Immature natural killer cell (primary cell): ENCODE measurements at places on chromosomes 4 and X.
A peak's percentile ranks its signal among the peaks of the same experiment; 100 is the strongest.

DNA sequence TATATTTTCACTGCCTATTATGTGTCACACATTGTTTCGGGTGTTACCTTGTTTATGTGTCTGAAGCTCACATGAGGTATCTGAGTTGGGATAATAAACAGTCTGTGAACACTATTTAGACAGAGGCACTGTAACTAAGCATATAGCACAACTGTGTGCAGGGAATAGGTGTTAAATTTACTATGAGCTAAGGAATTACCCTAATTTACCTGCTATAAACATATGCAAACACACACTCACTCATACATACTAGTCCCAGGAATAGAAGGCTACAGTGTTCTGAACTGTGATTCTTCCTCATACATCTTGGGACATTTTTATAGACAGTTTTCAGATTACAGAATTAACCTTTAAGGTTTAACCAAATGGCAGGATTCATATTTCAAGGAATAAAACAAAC, 127.6 kb upstream of the SPANXN4 start:
- H3K4me3 ChIP-seq = no peak overlapping the region
- H3K27ac ChIP-seq = no peak overlapping the region
- no peaks in the 10 kb centered on the region for H3K36me3 ChIP-seq
- no peaks in the 10 kb centered on the region for H3K27me3 ChIP-seq

- no peak for DNase-seq
- H3K27ac ChIP-seq = no peak overlapping the region
- H3K4me1 ChIP-seq = peaks cover 8% of the 10 kb centered on the region
- H3K36me3 ChIP-seq = no peaks in the 10 kb centered on the region
- peak overlapping the region; percentile 66 for H3K4me3 ChIP-seq
Observed at GRCh38 chrX:150982235-150982787, 824 bp upstream of the HMGB3 start.

- H3K4me3 ChIP-seq = peak overlapping the region; percentile 70
- no peaks in the 10 kb centered on the region for H3K36me3 ChIP-seq
- peaks cover 34% of the 10 kb centered on the region for H3K4me1 ChIP-seq
- no peaks in the 10 kb centered on the region for H3K27me3 ChIP-seq
- H3K27ac ChIP-seq = no peak overlapping the region
Observed at GRCh38 chr4:122458625-122459024, 2.1 kb upstream of the IL2 start.

GRCh38 chr4:104490096-104490769, 4.5 kb downstream of the CXXC4 start:
- peaks cover 27% of the 10 kb centered on the region for H3K27me3 ChIP-seq
- H3K36me3 ChIP-seq = no peaks in the 10 kb centered on the region
- DNase-seq = no peak
- H3K4me1 ChIP-seq = peaks cover 47% of the 10 kb centered on the region
- H3K4me3 ChIP-seq = peak overlapping the region; percentile 91

- peak overlapping the region; percentile 4 for H3K27ac ChIP-seq
- peaks cover 30% of the 10 kb centered on the region for H3K4me1 ChIP-seq
- peaks cover 10% of the 10 kb centered on the region for H3K36me3 ChIP-seq
- no peak overlapping the region for H3K4me3 ChIP-seq
- no peak for DNase-seq
Observed at GRCh38 chr4:143554728-143555597, 41.5 kb downstream of the SMARCA5 start.

DNA sequence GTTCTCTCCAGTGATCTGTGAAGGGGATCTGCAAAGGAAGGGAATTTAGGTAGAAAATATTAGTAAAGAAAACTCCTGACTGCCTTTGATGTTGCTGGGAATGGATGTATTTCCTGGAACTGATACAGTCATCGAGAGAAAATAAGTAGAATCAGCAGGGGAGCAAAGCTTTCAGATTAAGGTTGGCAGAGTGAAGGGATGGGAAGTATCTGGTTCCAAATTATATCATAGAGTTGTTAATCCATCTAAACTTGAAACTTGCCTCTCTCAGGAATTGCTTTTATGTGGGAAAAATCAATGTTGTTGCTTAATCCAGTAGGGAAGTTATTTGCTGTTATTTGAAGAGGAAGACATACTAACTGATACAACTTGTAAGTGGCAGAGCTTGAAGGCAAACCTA, 19.3 kb downstream of the EPHA5 start:
- no peak for DNase-seq
- no peak overlapping the region for H3K4me3 ChIP-seq
- H3K36me3 ChIP-seq = no peaks in the 10 kb centered on the region
- H3K27me3 ChIP-seq = no peaks in the 10 kb centered on the region

DNA sequence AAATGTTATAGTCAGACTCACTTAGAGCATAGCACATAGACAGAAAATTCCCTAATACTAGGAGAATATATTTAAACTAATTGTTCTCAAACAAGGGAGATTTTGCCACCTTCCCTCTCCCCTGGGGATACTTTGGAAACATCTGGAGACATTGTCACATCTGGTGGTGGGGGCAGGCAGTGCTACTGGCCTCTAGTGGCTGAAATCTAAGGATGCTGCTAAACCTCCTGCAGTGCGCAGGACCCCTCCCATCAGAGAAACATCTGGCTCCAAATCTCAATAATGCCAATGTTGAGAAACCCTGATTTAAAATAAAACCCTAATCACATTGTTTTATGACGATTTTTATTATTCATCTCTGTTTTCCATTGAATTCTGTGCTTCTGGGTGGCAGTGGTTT, 244.9 kb downstream of the FRMPD4 start:
- H3K4me1 ChIP-seq = no peaks in the 10 kb centered on the region
- DNase-seq = no peak
- no peaks in the 10 kb centered on the region for H3K27me3 ChIP-seq
- no peak overlapping the region for H3K4me3 ChIP-seq
- H3K27ac ChIP-seq = no peak overlapping the region

DNA sequence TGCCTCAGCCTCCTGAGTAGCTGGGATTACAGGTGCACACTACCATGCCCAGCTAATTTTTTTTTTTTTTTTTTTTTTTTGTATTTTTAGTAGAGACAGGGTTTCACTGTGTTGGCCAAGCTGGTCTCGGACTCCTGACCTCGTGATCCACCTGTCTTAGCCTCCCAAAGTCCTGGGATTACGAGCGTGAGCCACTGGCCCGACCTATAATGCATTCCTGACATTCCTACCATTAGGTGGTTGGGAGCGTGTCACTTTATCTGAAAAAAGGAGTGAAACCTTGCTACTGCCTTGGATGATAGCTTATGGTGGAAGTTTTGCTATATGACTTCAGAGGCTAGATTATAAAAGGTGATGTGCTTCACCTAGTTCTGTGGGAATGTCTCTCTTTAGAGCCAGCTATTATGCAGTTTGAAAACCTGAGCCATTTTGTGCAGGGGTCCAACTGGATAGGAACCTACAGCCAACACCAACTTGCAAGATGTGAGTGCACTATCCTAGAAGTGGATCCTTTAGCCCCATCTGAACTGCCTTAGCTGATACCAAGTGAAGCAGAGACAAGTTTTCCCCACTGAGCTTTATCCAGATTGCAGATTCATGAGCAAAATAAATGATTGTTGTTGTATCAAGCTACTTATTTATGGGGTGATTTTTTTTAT, 29.8 kb upstream of the EMCN start:
- no peak for DNase-seq
- H3K27me3 ChIP-seq = no peaks in the 10 kb centered on the region
- peaks cover 29% of the 10 kb centered on the region for H3K4me1 ChIP-seq
- H3K27ac ChIP-seq = no peak overlapping the region
- no peaks in the 10 kb centered on the region for H3K36me3 ChIP-seq

GRCh38 chr4:158189422-158189821, 16.6 kb upstream of the GASK1B start:
- no peak for DNase-seq
- H3K4me1 ChIP-seq = no peaks in the 10 kb centered on the region
- H3K27ac ChIP-seq = no peak overlapping the region
- H3K36me3 ChIP-seq = no peaks in the 10 kb centered on the region
- H3K4me3 ChIP-seq = no peak overlapping the region
- no peaks in the 10 kb centered on the region for H3K27me3 ChIP-seq

DNA sequence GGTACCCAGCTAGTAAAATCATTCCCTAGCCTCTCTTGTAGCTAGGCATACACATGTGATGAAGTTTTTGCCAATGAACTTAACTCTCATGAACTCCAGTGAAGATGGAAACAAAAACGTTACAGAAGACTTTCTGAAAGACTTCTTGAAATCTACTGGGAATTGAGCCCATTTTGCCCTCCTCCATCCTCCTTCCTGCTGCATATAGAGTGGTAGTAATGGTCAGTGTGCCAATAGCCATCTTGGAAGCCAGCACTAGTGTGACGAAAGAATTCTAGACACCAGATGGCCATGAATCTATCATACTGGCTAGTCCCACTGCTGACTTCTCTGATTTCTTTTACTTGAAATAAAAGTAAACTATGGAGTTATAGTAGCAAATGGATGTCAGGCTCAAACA, 30.9 kb upstream of the PPA2 start:
- no peaks in the 10 kb centered on the region for H3K4me1 ChIP-seq
- H3K36me3 ChIP-seq = no peaks in the 10 kb centered on the region
- H3K27ac ChIP-seq = no peak overlapping the region
- H3K27me3 ChIP-seq = no peaks in the 10 kb centered on the region
- DNase-seq = no peak

GRCh38 chrX:21973321-21974010, 33.0 kb downstream of the SMS start:
- peak overlapping the region; percentile 95 for H3K27ac ChIP-seq
- peaks cover 18% of the 10 kb centered on the region for H3K4me1 ChIP-seq
- peaks cover 5% of the 10 kb centered on the region for H3K27me3 ChIP-seq
- H3K36me3 ChIP-seq = no peaks in the 10 kb centered on the region
- peak overlapping the region; percentile 68 for H3K4me3 ChIP-seq

DNA sequence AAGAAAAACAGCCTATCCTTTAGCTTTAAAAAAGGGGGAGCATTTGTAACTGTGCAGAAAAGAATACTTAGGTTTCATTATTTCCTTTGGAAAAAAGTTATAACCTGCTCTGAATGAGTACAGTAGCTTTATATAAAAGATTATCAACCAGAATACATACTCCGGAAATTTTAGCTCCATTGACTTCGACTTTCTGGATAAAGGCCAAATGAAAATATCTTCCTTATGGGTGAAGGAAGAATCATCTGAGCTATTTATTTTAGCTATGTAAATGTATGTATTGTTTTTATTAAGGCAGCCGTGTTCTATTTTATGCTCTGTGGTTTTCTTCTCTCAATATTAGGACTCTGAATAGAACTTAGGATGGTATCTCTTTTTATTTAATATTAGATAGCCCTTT, 69.0 kb upstream of the ETNPPL start:
- no peaks in the 10 kb centered on the region for H3K27me3 ChIP-seq
- H3K4me1 ChIP-seq = no peaks in the 10 kb centered on the region
- no peaks in the 10 kb centered on the region for H3K36me3 ChIP-seq
- no peak overlapping the region for H3K27ac ChIP-seq

- H3K4me1 ChIP-seq = no peaks in the 10 kb centered on the region
- H3K36me3 ChIP-seq = no peaks in the 10 kb centered on the region
- H3K27me3 ChIP-seq = no peaks in the 10 kb centered on the region
- H3K4me3 ChIP-seq = no peak overlapping the region
- no peak overlapping the region for H3K27ac ChIP-seq
- DNase-seq = no peak
Observed at GRCh38 chr4:94802091-94802490, 44.3 kb downstream of the BMPR1B start.

GRCh38 chr4:101018836-101019235, 328.5 kb downstream of the PPP3CA start:
- H3K4me3 ChIP-seq = peak overlapping the region; percentile 77
- peaks cover 5% of the 10 kb centered on the region for H3K36me3 ChIP-seq
- peaks cover 5% of the 10 kb centered on the region for H3K27me3 ChIP-seq
- peak; percentile 56 for DNase-seq
- peak overlapping the region; percentile 72 for H3K27ac ChIP-seq
- peaks cover 54% of the 10 kb centered on the region for H3K4me1 ChIP-seq

GRCh38 chrX:16635040-16635439, 14.9 kb upstream of the S100G start:
- H3K36me3 ChIP-seq = peaks cover 3% of the 10 kb centered on the region
- DNase-seq = no peak
- H3K4me3 ChIP-seq = no peak overlapping the region
- H3K27me3 ChIP-seq = no peaks in the 10 kb centered on the region
- H3K27ac ChIP-seq = no peak overlapping the region

DNA sequence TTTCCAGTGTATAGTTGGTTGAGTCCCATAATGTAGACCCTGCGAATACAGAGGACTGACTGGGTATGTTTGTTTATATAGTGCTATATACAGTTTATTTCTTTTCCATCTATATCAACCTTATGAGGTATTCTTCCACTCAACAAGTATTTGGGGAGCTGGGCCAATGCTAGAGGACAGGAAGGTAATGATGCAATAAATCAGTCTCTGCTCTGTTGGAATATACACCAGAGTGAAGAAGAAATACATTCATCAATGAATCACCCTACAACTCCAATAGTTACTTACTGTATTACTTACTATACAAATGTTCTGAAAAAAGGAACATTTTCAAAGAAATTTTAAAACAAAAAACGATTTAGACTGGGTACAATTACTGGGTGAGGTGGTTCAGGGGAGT, 2.1 kb upstream of the ARSJ start:
- no peaks in the 10 kb centered on the region for H3K36me3 ChIP-seq
- H3K4me1 ChIP-seq = peaks cover 43% of the 10 kb centered on the region
- no peak for DNase-seq
- no peaks in the 10 kb centered on the region for H3K27me3 ChIP-seq
- no peak overlapping the region for H3K27ac ChIP-seq

DNA sequence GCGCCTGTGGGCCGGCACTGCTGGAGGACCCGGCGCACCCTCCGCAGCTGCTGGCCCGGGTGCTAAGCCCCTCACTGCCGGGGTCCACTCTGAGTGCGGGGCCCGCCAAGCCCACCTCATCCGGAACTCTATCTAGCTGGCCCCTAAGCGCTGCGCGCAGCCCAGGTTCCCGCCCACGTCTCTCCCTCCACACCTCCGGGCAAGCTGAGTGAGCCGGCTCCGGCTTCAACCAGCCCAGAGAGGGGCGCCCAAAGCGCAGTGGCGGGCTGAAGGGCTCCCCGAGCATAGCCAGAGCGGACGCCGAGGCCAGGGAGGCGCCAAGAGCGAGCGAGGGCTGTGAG, 75.2 kb downstream of the QDPR start:
- H3K27me3 ChIP-seq = no peaks in the 10 kb centered on the region
- H3K4me3 ChIP-seq = no peak overlapping the region
- no peak for DNase-seq
- no peak overlapping the region for H3K27ac ChIP-seq

DNA sequence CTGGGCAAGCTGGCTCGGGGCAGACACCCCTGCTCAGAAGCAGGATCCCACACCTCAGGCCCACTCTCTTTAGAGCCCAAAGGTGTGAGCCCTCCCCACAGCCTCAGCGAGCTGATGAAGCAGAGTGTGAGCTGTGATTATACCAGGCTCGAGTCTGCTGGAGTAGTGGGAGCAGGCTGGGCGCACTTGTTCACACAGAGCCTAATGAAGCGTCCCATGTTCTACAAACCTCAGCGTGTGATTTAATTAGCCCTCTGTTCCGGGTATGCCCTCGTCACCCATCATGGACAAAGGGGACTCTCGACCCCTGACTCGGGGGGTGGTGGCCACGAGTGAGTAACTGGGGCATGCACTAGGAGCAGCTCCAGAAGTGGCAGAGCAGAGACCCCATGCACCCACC, 62.3 kb downstream of the PPP2R2C start:
- peaks cover 3% of the 10 kb centered on the region for H3K27me3 ChIP-seq
- H3K4me3 ChIP-seq = no peak overlapping the region
- no peaks in the 10 kb centered on the region for H3K36me3 ChIP-seq
- no peaks in the 10 kb centered on the region for H3K4me1 ChIP-seq
- no peak for DNase-seq
- no peak overlapping the region for H3K27ac ChIP-seq

GRCh38 chrX:43176686-43177085, 398.7 kb upstream of the PPP1R2C start:
- H3K4me3 ChIP-seq = no peak overlapping the region
- no peak for DNase-seq
- H3K36me3 ChIP-seq = no peaks in the 10 kb centered on the region
- peaks cover 6% of the 10 kb centered on the region for H3K27me3 ChIP-seq
- H3K4me1 ChIP-seq = no peaks in the 10 kb centered on the region
- H3K27ac ChIP-seq = no peak overlapping the region
